HS-5 (cell line): ENCODE measurements at places on chromosomes 12 and 14.
A peak's percentile ranks its signal among the peaks of the same experiment; 100 is the strongest.

- DNase-seq, result no peak
Observed at GRCh38 chr12:98334768-98335167, 180.6 kb upstream of the TMPO start.

- DNase-seq, result no peak
Observed at GRCh38 chr12:132392389-132393244, 63.2 kb upstream of the GALNT9 start.

DNA sequence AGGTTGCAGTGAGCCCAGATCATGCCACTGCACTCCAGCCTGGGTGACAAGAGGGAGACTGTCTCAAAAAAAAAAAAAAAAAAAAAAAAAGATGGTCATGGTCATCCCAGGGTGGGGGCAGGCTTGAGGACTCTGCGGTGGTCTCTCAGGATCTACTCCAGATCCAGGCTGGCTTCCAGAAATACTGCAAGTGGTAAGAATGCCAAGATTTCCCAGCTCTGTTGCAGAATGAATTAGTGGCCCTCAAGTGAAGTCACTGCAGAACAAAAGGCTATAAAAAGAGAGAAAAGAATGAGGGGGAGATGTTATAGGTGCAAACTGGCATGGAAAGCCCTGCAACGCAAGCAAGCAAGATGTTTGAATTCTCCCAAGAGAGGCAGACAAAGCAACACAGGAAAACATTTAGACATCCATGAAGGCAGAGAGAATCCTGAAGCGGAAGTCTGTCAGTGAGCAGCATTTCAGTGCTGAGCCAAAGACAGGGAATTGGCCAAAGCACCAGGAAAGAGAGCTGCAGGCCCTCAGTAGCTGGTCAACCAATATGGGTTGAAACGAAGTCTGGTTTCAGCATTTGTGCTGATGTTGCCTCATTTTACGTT is 31.9 kb upstream of the ETFBKMT start:
- no peak for DNase-seq

GRCh38 chr12:3138941-3139511 is 61.8 kb downstream of the TSPAN9 start:
- no peak for DNase-seq

DNA sequence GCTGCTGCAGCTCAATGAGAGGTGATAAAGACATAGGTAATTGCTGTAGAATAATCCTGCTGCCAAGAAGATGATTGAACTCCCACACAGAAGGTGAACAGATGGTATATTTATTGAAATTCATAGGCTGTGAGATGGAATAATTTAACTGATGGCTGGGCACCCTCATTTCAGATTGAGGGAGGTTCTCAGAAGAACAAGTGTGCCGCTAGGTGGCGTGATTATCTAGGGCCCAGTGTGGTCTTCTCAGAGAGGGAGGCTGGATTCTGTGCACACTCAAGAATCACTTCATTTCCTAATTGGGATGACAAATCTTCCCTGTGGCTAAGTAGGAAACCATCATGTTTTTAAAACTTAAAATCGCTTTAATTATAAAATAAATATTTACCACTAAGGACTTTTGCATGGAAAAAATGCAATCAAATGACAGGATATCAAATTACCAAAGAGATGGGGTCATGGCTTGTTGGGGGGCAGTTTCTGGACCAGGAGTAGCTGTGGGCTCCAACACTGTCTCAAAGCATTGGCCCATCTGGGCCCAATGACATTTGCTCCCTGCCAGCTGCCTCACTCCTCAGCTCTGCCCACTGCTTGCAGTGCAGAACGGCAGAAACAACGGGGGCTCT is 132.3 kb downstream of the SNAPC1 start:
- no peak for DNase-seq

GRCh38 chr14:75042035-75042434 is 9.2 kb downstream of the MLH3 start:
- DNase-seq, result no peak

DNA sequence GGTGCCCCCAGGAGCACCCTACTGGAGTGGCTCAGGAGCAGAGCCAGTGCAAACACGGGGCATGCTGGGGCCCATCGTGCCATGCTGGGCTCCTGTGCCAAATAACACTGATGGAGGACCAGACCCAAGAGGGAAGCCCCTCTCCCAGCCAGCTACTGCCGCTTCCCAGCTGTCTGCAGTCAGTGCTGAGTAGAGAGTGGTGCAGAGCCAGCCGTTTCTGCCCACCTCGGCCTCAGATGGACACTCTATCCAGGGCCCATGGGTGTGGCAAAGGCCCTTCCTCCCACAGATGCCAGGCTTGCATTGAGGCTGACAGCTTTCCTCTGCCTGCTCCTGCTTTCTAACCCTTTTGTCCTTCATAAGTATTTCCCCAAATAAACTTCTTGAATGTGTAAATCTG is 13.2 kb downstream of the CLBA1 start:
- DNase-seq, result no peak

DNA sequence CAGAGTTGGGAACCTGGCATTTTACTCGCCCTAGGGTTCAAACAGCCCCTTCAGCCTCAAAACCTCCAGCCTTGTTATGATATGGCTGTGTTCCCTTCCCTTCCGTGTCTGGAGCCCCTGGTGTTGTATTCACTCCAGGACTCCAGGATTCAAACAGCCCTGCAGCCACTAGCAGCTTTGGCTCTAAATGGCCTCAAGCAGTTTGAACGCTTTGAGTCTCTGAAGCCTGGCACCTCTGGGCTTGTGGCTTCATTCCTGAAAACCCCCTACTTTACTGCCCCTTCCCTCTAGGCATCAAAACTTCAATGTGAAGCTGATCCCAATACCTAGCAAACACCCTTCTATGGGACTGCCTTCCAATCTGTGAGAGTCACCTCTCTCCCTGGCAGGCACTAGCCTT is 67.9 kb upstream of the RMST start:
- no peak for DNase-seq

GRCh38 chr12:3035815-3036702 is 41.1 kb upstream of the TSPAN9 start:
- no peak for DNase-seq

DNA sequence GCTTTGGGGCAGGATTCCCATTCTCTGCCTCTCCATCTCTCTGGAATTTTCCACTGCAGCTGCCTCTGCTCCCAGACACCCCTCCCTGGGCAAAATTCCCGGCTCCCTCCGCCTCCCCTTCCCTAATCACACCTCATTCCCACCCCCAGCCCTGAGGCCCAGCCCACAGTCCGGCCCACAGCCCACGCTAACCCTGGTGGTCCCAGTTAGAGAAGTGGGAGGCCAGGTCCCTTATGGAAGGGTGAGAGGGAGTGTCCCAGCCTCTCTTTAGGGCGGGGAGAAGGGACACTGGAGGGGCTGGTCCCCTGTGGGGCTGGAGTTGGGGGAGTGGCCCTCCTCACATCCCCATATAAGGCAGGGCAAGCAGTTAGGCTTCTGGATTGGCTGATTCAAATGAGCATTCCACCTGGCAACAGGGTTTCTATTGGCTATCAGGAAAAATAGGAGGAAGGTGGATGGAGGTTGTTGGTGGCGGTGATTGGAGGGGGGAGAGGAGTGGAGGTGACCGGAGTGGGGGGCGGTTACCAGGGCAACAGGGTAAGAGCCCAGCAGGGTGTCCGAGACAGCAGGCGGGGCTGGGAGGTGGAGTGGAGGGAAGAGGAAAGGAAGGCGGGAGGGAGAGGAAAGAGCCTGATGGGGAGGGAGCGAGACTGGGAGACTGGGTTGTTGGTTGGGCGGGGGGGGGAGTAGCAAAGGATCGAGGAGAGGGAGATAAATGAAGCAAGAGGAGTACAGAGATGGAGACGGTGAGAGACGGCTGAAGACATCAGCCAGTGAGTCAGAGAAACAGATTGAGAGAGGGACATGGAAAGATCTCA is 1.9 kb upstream of the PTMS start:
- DNase-seq, result peak; percentile 97

- peak; percentile 96 for DNase-seq
Observed at GRCh38 chr12:121992059-121992879, 29.4 kb upstream of the BCL7A start.

DNA sequence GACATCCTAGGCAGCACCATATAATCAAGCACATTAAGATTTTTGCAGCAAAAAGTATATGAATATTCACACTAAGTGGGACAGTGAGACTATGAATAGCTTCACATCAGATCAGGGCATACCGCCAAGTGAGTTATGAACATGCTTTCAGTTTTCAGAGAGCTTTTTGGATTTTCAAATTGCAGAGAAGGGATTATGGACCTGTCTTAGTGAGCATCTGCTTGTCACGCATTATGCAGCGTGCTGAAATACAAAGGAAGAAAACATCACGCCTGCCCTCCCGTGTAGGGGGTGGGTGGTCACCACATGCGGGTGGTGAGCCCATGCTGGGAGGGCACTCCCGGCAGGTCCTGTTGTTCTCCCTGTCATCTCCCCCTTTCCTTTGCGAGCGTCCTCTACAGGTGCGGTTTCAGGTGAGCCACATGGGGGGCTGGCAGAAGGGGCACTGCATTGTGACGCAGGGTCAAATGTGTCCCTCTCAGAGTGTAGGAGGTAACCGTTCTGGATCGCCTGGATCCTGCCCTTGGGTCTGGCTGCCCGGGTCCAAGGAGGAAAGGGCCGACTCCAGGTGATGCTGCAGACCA is 42.6 kb downstream of the TRAF3 start:
- DNase-seq, result no peak

GRCh38 chr12:86774841-86775388 is 518.7 kb upstream of the MGAT4C start:
- DNase-seq, result no peak

DNA sequence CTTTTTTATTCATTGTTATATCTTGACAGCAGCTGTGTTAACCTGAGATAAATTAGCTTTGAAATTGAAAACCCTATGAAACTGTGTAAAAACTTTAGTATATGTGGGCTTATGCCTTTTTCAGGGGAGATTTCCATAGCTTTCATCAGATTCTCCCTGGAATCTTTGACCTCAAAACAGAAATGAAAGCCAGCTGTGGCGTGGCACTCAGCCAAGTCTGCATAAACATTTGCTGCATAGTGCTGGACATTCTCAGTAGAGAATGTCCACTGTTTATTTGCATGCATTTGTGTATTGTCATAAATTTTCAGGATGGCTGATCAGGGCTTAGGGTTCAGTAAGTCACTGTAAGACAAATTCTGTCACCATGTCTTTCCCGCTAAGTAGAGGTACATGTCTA is 115.3 kb upstream of the NAP1L1 start:
- peak; percentile 24 for DNase-seq

DNA sequence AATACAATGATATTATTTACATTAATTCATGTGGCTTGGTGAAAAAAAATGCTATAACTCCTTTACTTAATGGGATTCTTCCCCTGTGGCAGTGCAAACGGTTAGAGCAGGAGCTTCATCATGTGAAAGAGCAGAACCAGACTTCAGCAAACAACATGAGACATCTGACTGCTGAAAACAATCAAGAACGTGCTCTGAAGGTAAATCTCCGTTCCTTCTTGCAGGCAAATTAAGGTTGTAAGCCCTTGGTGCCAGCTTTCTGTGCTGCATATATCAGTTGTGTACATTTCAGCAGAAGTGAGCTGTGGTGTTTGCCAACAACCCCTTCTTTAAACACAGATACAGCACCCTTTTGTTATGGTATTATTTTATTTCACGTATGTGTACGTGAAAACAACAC is 171.7 kb downstream of the MIPOL1 start:
- DNase-seq, result no peak

DNA sequence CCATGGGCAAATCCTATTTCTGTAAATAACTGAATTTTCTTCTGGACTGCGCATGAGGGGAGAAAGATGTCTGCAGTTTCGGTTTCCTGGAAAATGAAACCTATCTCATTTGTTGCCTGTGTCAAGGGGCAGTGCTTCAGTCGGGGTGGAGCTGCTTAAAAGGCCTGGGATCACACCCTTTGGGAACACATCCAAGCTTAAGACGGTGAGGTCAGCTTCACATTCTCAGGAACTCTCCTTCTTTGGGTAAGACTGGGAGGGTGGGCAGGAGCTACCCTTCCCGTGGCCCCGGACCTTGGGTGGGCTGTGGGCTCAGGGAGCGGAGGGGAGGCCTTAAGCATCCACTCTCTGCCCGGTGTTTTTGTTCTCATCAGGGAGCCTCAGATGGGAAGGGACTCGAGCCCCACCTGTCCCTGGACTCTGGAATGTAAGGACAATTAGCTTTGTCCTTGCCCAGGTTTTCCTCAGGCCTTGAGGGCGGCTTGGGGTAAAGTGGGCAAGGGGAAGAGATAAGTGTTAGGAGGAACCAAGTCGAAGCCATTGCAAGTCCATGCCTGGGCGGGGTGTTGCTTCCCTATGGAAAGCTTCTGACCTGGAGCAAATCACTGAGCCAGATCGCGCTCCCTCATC is at the start of gene IFI27:
Gene IFI27, plus strand, starts transcription at position 185 of the 630 bp plus-strand sequence.
- no peak for DNase-seq

DNA sequence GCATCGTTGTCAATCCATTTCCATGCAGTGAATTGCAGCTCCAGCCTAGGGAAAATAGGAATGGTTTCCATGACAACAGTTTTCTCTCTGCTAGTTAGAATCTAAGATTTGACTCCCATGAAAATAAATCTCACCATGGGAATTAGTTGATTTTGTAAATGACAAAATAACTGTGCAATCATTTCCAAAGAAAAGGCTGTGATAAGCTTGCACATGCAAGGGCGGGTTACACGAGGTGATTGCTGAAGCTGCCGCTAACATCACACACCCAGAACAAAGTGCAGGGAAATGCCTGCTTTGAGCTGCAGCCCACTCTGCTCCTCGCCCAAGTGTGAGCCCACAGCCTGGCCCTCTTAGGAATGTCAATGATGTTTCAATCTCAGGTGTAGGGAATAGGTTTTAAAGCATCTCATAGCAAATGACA is 53.8 kb downstream of the TRIM9 start:
- DNase-seq, result no peak
